ENCODE measurements at places on chromosomes 7 and 10.

- DNase-seq, result no peak
These were observed 328.6 kb upstream of the COBL start for GRCh38 chr7:51645255-51645654.

GRCh38 chr10:58773341-58773740, 260.7 kb downstream of the BICC1 start:
- no peak for DNase-seq

GRCh38 chr7:142401951-142402350, 144.1 kb upstream of the PRSS58 start:
- DNase-seq, result no peak

DNA sequence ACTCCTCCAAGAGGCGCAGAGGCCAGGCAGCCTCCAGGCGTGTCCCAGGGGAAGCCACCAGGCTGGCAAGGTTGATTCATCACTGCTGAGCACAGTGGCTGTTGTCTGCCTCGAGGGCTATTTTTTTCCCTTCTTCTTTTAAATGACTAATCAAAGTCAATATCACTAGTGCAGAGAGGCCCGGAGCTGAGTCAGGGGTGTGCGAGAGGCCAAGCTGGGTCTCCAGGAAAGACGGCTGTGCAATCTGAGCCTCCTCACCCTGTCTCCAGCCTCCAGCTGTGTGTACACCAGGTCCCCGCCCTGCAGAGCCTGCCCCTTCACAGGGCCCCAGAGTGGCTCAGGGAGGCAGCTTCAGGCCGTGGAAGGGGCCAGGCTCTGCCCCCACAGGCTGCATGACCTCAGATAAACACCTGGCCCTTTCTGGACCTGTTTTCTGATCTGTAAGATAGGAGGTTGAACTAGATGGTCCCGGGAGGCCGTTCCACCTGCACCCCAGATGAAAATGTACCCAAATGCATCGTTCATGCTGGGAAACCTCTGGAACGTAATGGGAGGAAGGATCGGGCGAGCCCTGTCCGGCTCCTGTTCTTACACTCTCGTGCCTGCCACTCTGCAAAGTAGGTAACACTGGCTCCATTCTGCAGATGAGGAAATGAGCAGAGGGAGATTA, 3.7 kb downstream of the STX1A start:
- DNase-seq, result peak; percentile 57

DNA sequence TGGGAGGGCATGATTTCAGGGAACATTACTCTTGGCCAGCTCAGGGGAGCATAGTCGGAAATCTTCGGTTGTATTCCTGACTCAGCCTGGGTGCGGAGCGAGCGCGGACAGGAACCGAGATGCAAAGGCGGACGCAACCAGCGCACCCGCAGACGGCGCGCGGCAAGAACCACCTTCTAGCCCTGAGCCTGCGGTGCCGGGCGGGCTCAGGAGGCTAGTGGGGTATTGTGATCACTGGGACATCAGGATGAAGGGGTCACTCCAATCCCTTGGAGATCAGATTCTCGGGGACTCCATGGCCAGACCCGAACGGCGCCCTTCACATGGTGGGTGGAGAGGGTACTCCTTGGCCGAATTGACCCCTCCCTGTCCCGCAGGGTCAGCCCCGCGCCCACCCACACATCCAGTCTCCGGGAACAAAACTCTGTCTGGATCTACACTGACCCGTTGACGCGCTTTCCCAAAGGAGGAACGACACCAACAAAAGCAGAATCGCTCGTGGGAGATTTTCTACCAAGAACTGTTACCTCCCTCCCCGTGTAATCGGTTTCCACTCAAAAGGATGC, 730.5 kb downstream of the ZWINT start:
- DNase-seq, result peak; percentile 11

DNA sequence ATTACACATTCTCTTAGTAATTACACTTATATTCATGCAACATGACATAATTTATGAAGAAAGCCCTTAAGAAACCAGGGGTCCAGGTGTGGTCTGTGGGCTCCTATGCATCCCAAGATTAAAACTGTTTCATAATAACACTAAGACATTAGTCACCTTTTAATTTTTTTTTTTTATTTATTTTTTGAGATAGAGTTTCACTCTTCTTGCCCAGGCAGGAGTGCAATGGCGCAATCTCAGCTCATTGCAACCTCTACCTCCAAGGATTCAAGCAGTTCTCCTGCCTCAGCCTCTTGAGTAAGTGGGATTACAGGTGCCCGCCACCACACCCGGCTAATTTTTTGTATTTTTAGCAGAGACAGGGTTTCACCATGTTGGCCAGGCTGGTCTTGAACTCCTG, 12.5 kb downstream of the GDI2 start:
- no peak for DNase-seq

- peak; percentile 83 for DNase-seq
These were observed 574.6 kb downstream of the GRID1 start for GRCh38 chr10:85791818-85792532.

DNA sequence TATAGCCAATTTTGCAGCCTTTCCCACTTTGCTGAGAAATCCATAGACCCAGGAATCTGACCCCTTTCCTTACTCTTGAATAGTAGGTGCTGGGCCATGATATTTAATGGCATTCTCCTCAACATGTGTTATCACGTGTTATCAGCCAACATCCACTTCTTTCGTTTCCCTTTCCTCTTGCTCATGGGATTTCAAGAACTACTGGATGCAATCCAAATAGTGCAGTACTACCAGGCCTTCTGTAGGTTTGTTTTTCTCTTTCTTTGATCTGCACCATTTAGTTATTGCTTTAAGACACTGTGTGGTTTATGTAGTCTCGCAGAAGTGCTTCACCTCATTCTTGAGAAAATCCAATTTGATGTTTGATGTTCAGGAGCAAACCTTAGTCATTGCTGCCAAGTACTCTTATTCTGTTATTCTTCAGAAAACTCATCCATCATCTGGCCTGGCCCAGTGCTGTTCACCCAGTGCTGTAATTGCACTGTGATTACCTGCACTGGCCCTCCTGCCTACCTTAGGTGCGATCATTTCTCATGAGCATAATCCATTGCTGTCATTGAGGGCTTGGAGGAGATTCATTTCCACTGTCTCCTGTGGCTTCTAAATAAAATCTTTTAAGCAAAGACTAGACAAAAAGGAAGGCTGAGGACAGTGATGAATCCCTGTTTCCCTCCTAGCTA, 315.3 kb downstream of the BMPER start:
- no peak for DNase-seq

- DNase-seq, result no peak
These were observed 216.8 kb downstream of the TCERG1L start for GRCh38 chr10:131094527-131095312.

GRCh38 chr7:27339478-27339877, 96.9 kb downstream of the EVX1 start:
- DNase-seq, result no peak

GRCh38 chr10:29946953-29947700, 112.3 kb downstream of the JCAD start:
- DNase-seq, result no peak

- DNase-seq, result no peak
These were observed 446.3 kb downstream of the GRID1 start for GRCh38 chr10:85920311-85920710.

- no peak for DNase-seq
These were observed 112.7 kb downstream of the MPP7 start for GRCh38 chr10:28190196-28190595.

GRCh38 chr7:122919643-122920181, 33.5 kb upstream of the CADPS2 start:
- no peak for DNase-seq

DNA sequence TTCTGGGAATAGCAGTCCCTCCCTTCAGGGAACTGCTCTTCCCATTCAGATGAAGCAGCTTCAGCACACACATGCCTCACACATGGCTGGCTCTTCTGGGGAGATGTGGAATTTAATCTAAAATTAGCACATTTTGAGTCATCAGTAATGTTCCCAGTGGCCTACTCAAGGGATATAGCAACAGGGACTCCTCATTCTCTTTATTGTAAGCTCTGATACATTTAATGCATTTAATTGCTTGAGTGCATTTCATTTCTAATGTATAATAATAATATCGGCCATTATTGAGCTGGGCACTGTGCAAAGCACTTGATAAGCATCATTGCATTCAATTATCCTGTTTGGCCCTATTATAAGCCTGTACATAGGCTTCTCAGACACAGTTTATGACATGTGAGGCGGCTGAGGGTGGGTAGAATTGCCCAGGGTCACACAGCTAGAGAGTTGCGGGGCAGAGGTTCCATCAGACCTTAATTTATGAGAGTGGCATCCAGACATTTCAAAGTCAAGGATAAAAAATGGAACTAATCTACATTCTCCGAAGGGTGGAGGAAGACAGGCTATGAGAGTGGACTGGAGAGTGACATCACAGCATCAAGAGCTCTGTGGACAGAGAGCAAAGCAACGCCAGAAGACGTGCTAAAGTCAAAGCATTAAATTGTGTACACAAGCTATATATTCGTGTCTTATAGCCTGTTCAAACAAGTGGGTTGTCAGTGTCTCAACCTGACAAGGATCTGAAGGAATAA, 76.8 kb downstream of the LANCL2 start:
- DNase-seq, result no peak

DNA sequence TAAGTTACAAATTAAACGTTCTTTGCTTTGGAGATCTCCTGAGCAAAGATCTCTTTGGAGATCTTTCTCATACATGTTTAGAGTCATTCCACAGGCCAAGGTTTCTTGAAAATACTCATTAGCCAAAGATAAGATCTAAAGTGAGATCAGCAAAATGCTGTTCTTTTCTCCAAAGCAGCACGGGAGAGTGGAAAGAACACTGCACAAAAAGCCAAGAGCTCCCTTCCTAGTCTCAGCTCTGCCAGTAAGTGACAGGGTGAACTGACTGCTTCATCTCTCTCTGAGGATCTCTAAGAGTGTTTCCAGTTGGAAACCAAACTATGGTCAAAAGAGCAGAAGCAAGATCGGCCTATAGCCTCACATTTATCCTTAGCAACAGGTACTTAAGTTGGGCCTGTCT, 168.4 kb upstream of the ASAH2 start:
- DNase-seq, result no peak

DNA sequence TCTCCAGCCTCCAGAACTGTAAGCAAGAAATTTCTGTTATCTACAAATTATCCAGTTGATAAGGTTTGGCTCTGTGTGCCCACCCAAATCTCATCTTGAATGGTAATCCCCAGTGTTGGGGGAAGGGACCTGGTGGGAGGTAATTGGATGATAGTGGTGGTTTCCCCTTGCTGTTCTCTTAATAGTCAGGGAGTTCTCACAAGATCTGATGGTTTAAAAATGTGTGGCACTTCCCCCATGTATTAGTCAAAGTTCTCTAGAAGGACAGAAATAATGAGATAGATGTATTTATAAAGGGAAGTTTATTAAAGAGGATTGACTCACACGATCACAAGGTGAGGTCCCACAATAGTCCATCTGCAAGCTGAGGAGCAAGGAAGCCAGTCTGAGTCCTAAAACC, 56.2 kb upstream of the APBB1IP start:
- no peak for DNase-seq

GRCh38 chr7:157056246-157056645, 45.8 kb upstream of the MNX1 start:
- DNase-seq, result no peak

- no peak for DNase-seq
These were observed 59.8 kb upstream of the ZNRF2 start for GRCh38 chr7:30224511-30225062.

DNA sequence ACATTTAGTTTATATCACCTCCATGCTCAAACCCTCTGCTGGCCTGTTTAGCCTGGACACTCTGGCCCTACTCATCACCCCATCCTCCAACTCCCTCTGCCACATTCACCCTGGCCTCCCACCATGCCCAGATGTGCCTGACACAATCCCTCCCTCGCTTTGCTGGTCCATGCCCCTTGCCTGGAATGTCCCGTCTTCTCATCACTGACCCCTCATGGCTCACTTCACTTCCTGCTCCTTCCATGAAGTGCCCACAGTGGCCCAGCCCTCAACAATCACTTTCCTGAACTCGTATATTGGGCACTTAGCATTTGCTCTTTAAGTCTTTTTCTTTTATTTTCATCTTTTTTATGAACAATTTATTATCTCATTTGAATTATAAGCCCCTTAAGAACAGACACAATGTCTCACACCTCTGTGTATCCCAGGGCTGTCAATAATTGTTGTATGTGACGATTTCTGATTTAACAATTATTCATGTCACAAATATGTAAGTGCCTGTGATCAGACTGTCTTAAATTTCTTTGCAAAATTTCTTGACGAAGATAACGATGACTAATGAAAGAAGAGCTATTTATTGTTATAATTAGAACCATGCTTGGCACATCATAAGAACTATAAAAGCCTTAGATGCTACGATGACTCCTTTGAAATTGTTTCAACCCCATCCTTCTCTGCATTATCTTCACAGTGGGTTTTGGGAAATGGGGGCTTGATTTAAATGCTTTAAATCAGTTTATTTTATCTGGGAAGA, 209.9 kb upstream of the YAE1 start:
- no peak for DNase-seq

DNA sequence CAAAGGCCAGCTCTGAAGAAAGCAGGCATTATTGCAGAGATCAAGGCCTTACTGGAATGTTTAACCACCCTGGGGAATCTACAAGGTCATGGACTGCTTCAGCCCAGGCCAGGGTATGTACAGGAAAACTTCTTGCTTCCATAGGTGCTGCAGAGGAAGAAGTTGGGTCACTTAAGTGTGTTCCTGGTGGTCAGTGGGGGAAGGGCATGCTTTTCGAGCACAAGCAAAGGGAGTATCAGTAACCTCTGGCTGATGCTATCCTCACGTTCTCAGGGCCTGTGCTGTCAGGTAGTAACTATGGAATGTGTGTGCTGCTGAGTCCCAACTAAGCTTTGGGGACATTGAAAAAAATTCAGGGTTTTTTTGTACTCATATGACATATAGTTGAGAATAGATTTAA, 234.0 kb upstream of the SP4 start:
- no peak for DNase-seq

DNA sequence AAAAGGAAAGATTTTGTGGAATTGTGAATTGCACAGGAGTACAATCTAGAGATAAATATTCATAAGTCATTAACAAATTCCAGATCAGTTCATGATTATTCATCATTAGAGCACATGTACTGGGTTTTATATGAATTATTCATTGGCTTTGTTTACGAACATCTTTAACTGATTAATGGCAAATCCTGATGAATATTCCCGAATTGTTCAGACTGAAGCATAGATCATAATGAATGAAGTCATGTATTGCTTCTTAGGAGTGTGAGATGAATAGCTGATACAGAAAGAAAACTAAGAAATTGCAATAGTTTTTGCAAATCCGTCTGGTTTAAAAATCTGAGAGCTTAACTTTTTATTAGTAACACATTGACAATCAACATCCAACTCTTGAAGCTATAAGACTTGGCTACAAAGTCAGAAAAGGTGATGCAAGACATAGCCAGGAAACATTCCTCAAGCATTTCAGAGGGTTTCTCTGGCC, 183.6 kb upstream of the DGKB start:
- DNase-seq, result no peak

- no peak for DNase-seq
These were observed 519.1 kb upstream of the GALNT17 start for GRCh38 chr7:70612811-70613210.

DNA sequence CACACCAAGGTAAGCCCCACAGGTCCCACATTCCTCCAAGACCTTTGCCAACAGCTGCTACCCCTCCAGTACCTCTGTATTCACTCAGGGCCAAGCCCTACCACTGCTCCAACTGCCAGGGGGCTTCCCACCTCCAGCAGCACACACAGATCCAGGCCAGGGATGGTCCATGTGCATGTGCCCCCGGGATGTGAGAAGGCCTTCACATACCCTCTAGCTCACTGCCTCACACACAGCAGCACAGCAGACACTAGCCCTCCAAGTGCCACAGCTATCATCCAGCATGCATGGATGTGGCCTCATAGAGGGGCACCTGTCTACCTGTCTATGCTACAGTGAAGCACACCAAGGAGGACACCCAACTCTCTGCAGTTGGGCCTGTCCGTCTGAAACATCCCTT, 488.8 kb downstream of the PLXNA4 start:
- no peak for DNase-seq

GRCh38 chr7:139004321-139005090, 23.3 kb upstream of the KIAA1549 start:
- DNase-seq, result no peak
